ENCODE measurements at places on chromosomes 6 and 20.

DNA sequence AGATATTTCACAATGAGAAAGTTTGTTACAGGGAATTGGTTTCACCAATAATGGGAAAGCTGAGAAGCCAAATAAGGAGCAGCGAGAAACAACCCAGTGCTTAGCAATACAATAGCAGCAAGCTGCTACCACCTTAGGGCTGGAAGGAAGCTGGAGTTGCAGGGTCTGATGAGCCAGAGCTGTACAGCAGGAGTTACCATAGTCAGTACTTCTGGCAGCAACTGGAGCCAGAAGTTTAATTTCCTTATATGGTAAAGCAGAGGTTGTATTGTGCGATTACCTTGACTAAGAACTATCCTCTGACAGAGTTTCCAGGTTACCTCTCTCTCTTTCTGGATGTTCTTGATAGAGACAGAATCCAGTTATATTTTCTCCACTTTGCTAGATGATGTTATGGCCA, 137.1 kb upstream of the OLIG3 start:
- DNase-seq = no peak

- peak; percentile 90 for DNase-seq
Observed at GRCh38 chr6:27518881-27519795, 46.2 kb upstream of the ZNF184 start.

DNA sequence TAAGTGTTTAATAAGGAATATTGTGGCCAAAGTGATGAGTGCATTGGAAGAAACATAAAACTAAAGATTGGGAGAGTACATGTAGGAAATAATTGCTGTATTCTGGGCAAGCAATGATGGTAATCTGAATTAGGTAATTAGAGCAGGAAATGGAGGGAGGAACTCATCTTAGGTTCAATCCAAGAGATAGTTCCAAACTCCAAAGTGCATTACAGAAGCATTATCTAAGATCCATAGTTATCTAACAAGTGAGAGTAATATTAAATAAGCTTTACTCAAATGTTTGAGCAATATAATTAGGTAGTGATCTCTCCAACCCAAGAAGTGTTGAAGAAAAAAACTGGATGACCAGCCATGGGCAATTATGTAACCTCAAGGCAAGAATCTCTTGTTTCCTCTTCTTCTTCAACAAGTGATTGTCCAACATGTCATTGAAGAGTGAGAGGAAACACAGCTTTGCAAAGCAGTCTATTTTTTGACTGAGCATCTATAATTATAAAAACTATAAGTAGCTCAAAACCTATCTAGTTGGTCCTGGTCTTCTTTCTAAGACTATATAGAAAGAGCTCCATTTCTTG, 181.2 kb upstream of the TNFAIP3 start:
- no peak for DNase-seq

DNA sequence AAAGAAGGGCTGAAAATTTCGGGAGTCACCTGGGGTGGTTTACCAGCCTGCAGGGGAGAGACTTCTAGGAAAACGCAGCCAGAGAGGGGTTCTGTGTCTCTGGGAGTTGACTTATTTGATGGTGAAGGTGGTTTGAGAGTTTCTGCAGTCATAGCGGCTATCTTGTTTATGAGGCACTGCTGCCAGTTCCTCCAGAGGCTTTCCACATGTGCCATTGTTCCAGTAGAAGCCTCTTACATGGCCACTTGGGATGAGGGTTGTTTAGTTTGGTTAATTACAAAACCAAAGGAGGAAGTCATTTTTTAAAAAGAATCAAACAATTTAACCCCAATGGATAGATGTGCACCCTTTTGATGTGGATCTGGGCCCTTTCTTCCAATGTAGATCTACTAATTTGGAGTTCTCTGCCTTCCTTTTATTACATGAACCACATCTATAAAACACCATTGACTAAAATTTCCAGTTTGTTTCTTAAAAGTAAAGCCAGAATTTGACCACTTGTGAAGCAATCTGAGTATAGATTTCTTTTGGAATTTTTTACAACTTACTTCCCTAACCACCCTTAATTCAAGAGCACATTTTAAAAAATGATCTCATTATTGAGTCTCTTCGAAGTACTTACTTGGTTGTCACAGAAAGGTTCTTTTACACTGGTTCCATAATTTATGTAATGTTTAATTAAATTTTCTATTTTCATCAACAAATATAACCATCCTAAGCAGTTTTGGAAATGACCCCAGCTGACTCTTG, 97.6 kb downstream of the TCP11 start:
- no peak for DNase-seq

DNA sequence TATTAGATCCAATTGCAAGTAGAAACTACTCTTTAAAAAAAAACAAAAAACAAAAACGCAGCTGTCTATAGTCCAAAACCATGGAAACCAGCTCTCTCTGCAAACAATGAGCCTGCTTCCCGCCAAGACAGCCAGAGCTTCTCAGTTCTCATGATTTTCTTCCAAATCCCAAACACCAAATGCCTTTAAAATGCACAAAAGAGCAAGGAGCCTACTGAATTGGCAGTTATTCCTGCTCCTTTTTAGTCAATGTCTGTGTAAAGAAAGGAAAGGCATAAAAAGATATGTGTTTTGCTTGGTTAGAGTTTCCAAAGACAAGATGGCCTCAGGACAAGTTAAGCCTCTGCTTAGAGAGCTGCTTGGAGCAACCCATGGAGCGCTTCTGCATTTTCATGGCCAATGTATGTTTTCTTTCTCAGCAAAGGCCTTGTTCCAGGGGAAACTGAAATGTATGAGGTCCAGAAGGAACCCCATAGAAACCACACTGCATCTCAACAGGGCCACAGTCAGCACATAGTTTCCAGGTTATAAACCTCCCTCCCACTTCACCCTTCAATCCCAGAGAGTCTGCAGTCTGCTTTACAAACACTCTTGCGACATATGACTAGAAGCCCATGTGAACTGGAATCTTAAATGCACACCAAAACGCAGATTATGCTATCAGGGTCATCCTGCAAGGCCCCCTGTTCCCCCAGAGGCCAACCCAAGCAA, 209.3 kb upstream of the TAB2 start:
- no peak for DNase-seq

- DNase-seq = no peak
Observed at GRCh38 chr6:158714706-158715105, 64.9 kb downstream of the SYTL3 start.

Measured in fibroblast of skin of scalp (primary cell).